GM12891 (cell line): ENCODE measurements at places on chromosomes 3 and 15.

GRCh38 chr3:36959821-36960220, 15.0 kb upstream of the TRANK1 start:
- no peak for DNase-seq

DNA sequence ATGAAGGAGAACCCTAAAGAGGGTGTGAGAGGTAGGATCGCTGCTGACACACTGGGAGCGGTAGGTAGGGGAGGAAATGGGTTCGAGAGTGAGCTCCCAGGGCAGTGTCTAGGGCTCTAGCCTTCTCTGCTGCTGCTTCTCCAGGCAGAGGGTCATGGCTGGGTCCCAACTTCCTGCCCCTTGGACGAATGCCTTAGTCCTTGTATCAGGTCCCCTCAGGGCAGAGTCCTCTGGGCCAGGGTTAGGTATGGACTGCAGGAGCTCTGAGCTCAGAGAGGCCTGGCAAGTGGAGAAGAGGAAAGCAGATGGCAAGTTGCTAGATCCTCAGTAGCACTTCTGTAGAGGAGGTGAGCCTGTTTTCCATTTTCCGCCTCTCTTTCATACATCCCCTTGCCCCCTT, 2.9 kb downstream of the CORO2B start:
- DNase-seq: no peak

DNA sequence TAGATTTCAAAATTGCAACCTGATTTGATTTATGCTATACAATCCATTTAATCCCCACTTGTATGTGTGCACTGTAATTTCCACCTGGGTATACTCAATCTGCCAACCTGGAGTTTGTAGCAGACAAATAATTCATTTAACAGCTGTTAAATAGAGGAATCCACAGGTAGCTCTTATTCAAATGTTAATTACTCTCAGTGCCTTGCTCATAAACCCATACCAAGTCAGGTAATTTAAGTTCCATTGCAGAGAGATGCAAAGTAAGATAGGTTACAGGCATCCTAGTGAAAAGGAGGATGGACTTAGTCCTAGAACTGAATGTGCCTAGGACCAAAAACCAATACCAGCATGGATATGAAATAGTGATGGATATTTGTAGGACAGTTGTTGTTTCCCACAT, 674.2 kb downstream of the TBL1XR1 start:
- no peak for DNase-seq

DNA sequence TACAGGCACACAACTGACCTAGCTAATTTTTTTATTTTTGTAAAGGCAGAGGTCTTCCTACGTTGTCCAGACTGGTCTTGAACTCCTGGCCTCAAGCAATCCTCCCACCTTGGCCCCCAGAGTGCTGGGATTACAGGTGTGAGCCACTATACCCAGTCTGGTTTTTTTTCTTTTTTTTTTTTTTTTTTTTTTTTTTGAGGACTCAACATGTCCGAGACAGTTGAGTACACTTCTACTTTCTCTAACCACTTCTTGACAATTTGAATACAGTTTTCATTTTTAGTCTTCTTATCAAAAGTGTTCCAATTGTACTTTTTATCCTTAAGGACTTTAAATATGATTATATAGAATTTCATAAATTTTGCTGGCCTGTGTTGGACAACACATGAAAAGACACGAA, 7.4 kb upstream of the GSK3B start:
- DNase-seq: no peak

DNA sequence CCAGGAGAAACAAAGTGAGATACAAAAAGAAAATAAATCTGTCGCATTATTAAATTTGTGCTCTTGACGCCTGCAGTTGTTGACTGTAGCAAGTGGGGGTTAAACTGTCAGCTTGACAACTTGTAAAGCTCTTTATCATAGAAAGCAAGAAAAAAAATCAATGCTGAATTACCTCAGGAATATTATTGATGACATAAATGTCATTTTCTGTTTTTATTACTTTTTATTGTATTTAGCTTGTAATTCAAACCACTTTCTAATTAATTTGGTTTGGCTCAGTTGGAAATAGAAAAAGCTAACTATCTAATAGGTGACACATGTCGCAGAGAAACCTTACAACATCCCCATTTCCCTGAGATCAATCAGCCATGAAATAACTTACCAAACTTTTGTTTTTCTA, 195.3 kb downstream of the CDIN1 start:
- DNase-seq: no peak

DNA sequence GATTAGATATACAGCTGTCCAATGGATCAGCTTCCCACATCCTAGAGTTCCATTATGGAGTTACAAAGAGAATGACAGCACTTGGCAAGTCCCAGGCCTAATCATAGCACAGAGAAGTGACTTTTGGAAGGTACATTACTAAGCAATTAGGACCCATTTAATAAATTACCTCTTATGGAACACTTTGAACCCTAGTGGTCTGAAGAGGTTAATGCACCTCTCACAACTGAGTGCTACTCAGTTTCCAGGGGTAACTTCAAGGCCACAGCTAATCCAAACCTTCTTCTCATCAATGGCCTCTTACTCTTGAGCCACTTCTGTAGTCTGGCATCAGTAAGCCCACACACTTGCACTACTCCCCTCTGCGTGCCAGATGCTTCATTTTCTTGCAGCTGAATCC, 34.9 kb upstream of the MEIS2 start:
- DNase-seq: no peak
